Neural crest cell (in vitro differentiated cells): ENCODE measurements at places on chromosomes 7 and 10. TPM values are rescaled to one million over a fixed set of nuclear protein-coding genes. Genes with fewer than 3 reads are reported as not detected.

DNA sequence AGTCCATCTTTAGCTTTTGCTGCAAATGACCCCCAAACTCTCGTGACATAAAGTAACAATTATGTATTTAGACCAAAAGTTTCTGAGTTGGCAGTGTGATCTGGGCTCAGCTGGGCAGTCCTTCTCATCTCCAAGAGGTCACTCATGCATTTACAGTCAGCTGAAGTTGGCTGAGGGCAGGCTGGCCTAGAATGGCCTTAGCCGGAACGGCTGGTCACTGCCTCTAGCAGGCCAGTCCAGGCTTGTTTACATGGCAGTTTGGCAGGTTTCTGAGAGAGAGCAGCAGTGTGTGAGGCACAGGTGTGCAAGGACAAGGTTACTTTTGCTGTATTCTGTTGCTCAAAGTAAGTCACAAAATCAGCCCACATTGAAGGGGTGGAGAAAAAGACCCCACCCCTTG, 200.0 kb upstream of the AGK start:
- H3K4me3 ChIP-seq = no peak overlapping the region
- H3K4me1 ChIP-seq = peaks cover 25% of the 10 kb centered on the region
- no peaks in the 10 kb centered on the region for H3K36me3 ChIP-seq
- no peak for DNase-seq
- H3K27me3 ChIP-seq = no peaks in the 10 kb centered on the region

DNA sequence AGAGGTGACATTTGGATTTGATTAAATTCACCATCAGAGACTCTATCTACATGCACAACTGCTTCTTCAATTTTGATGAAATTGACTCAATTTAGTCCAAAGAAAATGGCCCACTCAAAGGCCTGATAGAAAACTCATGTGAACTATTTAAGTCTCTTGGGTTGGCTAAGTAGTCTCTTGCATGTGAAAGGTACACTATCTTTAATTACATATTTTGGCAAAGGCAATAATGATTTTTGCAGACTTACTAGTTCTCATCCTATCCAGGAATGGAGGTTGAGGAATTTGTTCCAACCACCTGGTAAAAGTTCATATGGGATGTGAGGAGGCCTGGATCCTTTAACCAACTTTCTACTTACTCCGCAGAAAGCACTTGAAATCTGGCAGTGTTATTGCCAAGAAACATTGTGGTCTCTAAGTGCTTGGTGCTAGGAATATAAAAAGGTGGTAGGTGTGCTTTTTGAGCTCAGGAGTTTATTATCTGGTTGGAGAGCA, 618.6 kb upstream of the MKI67 start:
- no peak for DNase-seq
- H3K4me1 ChIP-seq = peaks cover 30% of the 10 kb centered on the region
- no peaks in the 10 kb centered on the region for H3K36me3 ChIP-seq
- no peak overlapping the region for H3K4me3 ChIP-seq
- H3K27me3 ChIP-seq = no peaks in the 10 kb centered on the region
- H3K27ac ChIP-seq = no peak overlapping the region

DNA sequence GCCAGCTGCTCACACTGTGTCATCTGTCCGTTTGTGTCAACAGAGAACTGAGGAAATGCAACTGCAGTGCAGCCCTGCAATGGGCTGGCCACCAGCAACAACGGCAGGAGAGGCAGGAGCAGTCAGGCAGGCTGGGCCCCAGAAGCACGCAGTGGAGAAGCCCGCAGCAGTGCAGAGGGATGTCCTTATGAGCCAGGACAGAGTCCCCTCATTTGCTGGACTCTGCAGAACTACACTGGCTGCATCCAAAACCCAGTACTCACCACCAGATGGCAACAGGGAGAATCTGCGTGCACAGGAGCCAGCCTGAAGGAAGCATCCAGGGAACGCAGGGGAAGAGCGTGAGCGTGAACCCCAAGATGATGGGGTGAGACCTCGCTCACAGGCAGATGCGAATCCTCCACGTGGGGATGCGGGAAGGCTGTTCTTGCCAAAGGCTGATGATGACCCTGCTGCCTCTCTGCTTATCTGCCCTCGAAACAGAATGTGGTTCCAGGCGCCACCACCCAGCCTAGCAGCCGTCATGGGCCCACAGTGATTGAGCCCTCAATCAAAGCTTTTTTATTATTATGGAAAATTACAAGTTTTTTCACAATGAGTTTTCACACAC, 232.1 kb downstream of the PTPRN2 start:
- peak overlapping the region; percentile 57 for H3K27ac ChIP-seq
- peaks cover 52% of the 10 kb centered on the region for H3K27me3 ChIP-seq
- peak; percentile 23 for DNase-seq
- no peak overlapping the region for H3K4me3 ChIP-seq
- H3K4me1 ChIP-seq = no peaks in the 10 kb centered on the region
- H3K36me3 ChIP-seq = no peaks in the 10 kb centered on the region

- no peaks in the 10 kb centered on the region for H3K27me3 ChIP-seq
- no peaks in the 10 kb centered on the region for H3K36me3 ChIP-seq
- no peak for DNase-seq
- H3K4me1 ChIP-seq = no peaks in the 10 kb centered on the region
- H3K4me3 ChIP-seq = no peak overlapping the region
- no peak overlapping the region for H3K27ac ChIP-seq
These were observed 63.1 kb downstream of the FZD1 start for GRCh38 chr7:91327346-91327745.

DNA sequence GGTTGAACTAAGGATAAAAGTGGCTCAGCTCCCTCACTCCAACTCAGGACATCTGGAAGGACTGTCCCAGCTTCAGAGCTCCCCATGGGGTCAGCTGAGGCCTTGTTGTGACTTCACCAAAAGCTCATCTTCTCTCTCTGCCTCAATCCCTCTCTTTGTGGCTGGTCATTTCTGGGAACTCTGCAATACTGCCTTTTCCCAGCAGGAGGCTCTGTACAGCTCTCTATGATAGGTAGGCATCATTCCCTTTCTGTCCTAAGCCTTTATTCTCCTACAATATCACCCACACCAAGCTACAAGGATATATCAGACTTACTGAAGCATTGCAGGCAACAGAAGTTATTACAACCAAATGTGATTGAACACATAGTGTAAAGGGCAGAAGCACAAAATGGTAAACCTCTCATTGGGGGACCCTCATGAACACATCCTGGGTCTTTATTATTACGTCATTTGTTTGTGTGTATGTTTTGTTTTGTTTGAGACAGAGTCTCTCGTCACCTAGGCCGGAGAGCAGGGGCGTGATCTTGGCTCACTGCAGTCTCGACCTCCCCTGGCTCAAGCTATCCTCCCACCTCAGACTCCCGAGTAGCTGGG, 36.7 kb upstream of the PRPS1L1 start:
- H3K36me3 ChIP-seq = no peaks in the 10 kb centered on the region
- H3K27ac ChIP-seq = no peak overlapping the region
- peak; percentile 19 for DNase-seq

DNA sequence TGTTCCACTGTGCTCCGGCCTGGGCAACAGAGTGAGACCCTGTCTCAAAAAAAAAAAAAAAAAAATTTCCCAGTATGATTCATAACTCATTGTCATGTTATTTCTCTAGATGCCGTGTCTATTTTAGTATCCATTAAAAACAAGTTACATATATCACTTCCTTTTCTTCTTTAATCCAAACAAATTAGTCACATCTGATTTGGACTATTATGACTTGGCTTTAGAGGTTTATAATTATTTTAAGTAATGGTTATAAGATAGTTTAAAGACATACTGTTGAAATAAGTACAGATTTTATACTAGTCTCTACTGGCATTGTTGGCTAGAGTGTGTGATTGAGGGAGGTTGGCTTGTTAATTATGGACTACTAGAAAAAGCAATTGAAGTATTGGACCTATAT, 53.3 kb downstream of the ZMYND11 start:
- H3K36me3 ChIP-seq = peaks cover 22% of the 10 kb centered on the region
- H3K4me3 ChIP-seq = no peak overlapping the region
- no peaks in the 10 kb centered on the region for H3K4me1 ChIP-seq
- no peak overlapping the region for H3K27ac ChIP-seq

GRCh38 chr7:81114633-81115032, 195.8 kb upstream of the SEMA3C start:
- H3K27me3 ChIP-seq = no peaks in the 10 kb centered on the region
- H3K27ac ChIP-seq = no peak overlapping the region
- H3K4me1 ChIP-seq = peaks cover 42% of the 10 kb centered on the region
- no peak for DNase-seq

Gene C10orf62
- total RNA-seq = not detected in 2 replicates
